ENCODE measurements at places on chromosomes 16 and 17.

DNA sequence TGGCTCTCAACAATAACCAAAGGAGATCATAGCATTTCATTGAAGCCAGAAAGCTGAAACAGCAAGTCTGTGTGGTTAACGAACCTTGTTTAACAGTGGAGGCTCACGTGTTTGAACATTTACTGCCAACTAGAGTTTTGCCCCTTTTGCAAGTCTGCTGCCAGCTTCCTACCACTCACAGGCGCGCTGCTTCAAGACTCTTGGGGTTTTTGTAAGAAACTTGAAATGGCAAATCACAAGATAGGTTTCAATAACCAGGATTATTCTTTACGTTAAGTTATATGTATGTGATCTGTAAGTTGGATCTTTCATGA is 1.2 kb downstream of the SNTB2 start:
- DNase-seq, result no peak

- no peak for DNase-seq
Observed at GRCh38 chr16:6317934-6318333, 1014.7 kb upstream of the RBFOX1 start.

DNA sequence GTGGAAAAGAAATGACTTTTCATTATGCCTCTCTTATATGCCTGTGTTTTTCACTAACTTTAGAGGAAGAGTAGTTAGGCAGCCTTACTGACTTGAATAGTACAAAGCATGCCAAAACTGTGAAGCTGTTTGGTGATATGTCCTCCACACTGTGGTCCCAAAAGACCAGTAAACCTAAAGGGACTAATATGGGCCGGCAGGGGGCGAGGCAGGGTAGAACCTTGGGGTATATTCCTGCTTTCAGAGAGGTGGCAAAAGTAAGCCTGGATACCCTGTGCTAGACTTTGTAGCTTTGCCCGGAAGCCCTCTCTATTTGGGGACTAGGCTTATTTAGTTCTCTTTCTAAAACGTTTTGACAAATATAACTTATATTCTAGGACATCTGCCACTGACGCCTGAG is 36.5 kb upstream of the VWA3A start:
- DNase-seq, result peak; percentile 22

- no peak for DNase-seq
Observed at GRCh38 chr16:72164691-72165090, 7.3 kb downstream of the PMFBP1 start.

GRCh38 chr16:58801838-58802237 is 67.7 kb upstream of the GOT2 start:
- no peak for DNase-seq

GRCh38 chr17:6914711-6915110 is 81.1 kb upstream of the ALOX12 start:
- no peak for DNase-seq

GRCh38 chr16:80323187-80323807 is 217.5 kb upstream of the DYNLRB2 start:
- no peak for DNase-seq

- DNase-seq, result no peak
Observed at GRCh38 chr17:79970576-79971068, 65.0 kb downstream of the TBC1D16 start.

DNA sequence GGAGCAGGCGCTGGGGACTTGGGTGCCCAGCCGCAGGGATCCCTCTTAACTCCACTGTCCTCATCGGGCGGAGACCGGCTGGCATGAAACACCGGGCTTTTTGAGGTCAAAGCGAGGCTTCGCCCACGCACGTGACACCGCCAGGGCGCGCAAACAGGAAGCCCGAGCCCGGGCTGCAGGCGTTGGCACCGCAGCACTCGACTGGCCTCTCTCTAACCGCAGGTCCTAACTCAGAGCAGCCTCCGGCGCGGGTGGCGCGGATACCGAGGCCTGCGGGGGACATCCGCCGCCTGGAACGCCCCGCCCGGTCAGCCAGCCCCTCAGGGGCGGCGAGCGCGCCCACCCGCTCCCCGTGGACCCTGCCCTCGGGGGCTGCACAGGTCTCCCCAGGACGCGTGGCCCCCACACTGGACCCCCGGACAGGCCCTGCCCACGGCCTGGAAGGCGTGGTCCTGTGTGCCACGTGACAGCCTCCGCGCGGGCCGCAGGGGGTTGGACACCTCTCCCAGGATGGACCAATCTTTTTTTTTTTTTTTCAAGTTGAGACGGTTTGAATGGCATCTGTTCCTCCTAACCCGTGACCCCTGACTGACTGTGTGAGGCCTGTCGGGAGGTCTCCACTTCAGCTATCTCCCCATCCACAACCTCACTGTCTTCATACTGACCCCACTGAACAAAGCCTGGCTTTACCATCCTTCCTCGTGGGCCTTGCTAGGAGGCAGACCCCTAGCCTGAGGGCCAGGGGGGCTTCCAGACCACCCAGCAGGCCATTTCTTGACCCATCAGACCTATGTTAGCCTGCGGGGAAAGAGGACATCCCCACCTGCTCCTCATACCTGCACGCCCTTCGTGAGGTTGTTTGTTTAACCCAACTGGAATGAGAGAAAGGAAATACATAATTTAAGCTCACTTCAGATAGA is 8.4 kb upstream of the SLC47A2 start:
- DNase-seq, result no peak

GRCh38 chr17:279331-279730 is 73.3 kb downstream of the RPH3AL start:
- no peak for DNase-seq

GRCh38 chr17:64778240-64779097 is 116.4 kb upstream of the SMURF2 start:
- no peak for DNase-seq

- no peak for DNase-seq
Observed at GRCh38 chr16:11609474-11610120, 22.9 kb upstream of the LITAF start.

- DNase-seq, result no peak
Observed at GRCh38 chr16:47037396-47037745, 63.9 kb upstream of the DNAJA2 start.

GRCh38 chr17:7633093-7633492 is 3.2 kb downstream of the SHBG start:
- DNase-seq, result no peak

GRCh38 chr16:87252269-87252970 is 64.8 kb downstream of the C16orf95 start:
- DNase-seq, result no peak

DNA sequence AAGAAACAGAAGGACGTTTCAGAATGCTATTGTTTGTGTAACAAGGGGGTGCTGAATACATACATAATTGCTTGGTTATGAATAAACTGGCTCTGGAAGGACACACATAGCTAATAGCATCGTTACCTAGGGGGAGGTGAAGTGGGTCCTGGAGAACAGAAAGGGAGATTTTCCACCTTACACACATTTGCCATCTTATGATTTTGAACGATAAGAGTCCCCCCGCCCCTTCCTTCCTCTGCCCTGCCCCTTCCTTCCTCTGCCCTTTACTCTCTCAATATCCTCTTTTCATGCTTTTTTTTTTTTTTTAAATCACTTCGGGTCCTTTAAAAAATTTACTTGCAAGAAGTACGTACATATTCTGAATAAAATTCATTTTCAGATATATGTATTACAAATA is 902 bp upstream of the DHRS7B start:
- no peak for DNase-seq

Measured in iPS DF 6.9 (cell line).